ENCODE measurements at places on chromosomes 3 and 15.

DNA sequence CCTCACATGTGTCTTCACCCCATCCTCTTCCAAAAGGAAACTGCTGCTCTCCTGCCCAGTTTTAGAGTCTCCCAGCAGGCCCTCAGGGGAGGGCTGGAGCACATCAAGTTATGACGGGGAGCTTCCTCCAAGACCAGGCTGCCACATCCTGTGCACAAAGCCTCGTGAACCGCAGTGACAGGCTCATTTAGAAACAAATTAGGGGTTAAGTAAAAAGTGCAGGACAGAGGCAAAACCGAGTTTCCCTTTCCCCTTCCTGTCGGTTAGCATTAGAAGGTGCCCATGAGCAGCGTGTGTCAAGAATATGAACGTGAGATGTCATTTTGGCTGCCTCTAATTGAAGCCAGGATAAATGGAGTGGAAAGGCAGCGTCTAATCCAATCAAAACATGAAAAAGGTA lies 199.7 kb downstream of the ARRDC4 start:
- no peak for DNase-seq

GRCh38 chr3:25683882-25684281 lies 19.2 kb upstream of the TOP2B start:
- no peak for DNase-seq

GRCh38 chr3:108474581-108474980 lies 35.8 kb downstream of the MYH15 start:
- peak; percentile 7 for DNase-seq

- no peak for DNase-seq
Observed at GRCh38 chr15:65298731-65299130, 2.9 kb downstream of the RNU5A-1 start.

DNA sequence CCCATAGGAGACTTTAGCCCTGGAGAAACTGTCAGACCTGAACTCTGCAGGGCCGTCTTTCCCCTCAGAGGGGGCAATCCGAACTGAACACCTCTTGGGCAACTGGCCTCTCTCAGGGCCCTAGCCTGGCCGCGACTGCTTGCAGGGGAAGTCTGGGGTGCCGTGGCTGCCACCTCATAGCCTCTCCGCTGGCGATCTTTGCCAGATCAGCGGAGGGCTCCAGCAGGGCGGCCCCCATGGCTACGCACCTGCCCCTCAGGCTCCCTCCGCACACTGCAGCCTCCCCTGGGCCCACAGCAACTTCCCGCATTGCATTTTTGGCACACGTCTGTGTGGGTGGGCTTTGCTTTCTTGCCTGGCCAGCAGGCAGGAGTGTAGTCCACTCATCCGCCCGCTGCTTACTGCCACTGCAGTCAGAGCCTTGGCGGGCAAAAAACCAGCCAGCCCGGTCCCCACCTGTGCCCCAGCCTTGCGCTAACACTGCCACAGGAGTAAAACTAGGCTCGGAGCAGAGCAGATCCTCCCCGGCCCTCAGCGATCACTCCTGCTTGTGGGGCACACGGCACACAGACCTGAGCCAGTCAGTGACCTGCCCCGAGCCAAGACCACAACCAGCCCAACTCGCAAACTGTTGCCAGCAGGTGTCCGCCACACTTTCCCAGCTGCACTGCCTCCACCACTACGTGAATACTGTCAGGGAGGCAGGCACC lies 266.8 kb upstream of the CBLB start:
- no peak for DNase-seq

DNA sequence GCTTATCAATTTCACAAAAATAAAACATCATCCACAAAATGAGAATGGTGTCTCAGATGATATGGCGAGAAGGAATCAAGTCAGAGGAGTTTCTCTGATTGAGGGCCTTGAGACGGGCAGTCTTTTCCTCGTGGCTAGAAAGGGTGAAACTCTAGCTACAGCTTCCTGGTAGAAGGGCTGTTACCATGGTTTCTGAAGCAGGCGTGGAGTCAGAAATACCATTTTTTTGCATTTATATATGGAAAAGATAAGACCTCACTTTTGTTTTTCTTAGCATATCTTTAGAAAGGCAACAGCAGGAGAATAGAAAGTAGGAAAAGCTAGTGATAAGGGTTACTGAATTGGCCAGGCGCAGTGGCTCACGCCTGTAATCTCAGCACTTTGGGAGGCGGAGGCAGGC lies 17.3 kb upstream of the SAMD7 start:
- no peak for DNase-seq

DNA sequence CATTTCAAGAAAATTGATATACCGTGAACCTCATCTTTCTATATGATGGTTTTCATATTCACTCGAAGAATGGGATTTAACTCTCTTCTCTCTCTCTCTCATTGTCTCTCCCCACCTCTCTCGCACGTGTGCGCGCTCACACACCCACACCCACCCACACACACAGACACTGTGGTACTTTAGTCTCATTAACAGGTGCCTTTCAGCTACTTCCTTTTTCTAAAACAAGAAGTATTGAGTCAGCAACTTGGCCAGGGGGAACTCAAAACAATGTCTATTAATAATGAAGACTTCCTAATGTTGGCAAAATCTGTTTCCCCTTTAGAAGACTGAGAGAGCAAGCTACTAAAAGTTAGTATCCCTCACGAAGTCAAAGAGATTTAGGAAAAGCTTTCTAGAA lies 150.7 kb downstream of the TMCO5A start:
- no peak for DNase-seq

GRCh38 chr3:99176169-99176964 lies 274.9 kb upstream of the DCBLD2 start:
- peak; percentile 10 for DNase-seq

DNA sequence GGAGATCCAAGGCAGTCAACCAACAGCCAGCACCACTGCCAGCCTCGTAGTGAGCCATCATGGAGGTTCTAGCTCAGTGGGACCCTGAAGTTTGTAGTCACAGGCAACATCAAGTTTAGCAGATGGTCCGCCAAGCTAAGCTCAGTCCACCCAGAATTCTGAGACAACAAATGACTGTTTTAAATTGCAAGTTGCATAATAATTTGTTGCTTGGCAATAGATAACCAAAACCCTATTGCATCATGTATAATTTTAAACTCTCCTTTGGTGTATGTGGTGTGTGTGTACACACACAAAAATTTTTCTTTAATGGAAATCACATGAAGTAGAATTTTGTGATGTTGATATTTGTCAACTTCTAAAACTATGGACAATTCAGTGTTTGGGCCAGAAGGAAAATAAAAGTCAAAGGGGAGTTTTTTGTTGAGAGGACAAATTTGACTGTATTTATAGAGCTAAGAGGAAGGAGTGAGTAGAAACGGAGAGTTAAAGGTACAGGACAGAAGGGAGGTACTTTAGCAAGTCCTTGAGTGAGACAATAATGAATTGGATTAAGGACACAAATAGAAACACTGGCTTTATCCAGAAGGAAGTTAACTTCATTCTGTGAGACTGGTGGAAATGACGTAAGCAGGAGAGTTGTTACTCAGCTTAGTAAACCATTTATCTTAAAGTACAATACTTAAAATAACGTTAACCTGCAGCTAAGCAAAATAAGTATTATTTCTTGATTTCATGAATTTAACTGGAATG lies 83.6 kb downstream of the NCEH1 start:
- peak; percentile 89 for DNase-seq

GRCh38 chr3:130085881-130086280 lies 4.2 kb downstream of the ALG1L2 start:
- DNase-seq = no peak

DNA sequence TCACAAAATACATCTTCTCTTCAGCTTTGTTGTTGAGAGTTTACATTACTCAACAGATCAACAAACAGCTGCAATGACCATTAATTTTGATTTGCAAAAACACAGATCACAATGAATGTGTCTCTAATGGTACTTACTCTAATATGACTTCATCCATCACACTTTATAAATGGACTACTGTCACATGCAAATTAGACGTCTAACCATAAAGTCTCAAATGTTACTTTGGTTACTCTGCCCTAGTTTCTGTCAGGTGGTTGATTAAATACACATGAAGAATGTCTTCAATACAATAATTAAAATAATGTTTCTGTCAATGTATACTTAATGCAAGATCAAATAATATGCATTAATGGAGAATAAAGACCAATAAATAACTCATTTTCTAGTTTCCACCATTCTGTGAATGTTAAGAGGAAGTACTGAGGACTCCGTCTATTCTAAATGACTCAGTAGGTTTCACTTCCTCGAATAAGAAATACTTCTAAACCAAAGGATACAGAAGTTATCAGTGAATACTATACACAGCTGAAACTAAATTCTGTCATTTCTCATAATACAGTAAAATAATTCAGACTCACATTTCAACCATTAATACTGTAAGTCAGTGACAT lies 145.8 kb downstream of the CBLB start:
- no peak for DNase-seq

DNA sequence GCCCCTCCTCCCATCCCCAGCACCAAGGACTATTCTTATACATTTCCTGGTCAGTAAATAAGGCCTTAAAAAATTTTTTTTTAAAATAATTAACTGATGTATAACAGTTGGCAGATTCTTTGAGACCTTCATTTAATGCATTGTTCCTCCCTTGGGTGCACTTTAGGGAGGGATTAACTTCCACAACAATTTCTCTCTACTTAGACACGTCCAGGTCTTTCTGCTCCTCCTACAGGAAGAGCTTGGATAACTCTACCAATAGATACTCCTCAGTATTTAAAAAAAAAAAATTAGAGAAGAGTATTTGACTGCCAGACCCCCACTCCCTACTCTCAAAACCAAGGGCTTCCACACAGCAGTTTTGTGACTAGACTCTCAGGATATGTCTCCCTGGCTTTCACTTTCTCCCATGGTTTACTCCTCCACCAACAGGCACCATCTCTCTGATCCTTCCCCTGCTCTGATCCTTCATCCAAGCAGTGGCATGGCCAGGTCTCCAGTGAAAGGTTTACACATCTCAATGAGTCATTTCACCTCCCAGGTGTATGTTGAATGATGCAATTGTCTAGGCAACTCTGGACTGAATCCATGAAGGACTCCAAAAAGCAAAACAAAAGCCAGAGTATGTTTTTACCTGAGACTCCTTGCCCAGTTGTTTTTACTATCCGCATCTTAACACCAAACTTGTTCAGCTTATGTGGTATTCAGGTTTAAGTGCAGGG lies 7.4 kb downstream of the ZIC4 start:
- no peak for DNase-seq

DNA sequence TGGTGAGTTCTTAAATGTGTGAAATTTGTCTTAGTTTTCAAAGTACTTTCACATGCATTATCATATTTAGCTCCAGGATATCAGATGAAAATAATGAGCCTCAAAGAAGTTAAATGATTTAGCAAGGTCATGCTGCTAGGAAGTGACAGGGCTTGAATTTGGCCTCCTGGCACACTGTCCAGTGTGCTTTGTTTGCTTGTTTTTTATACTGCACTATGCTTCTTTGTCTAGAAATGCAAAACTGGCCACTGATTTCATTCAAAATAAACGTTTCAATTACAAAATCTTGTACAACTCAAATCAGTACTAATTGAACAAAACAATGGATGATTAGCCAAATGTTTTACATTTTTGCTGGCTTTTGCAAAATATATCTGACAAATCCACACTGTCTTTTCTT lies 583.3 kb upstream of the CBLB start:
- peak; percentile 77 for DNase-seq

GRCh38 chr15:24678485-24678884 lies 2.9 kb downstream of the NPAP1 start:
- no peak for DNase-seq

- DNase-seq = peak; percentile 10
Observed at GRCh38 chr3:36843065-36844051, 79.0 kb upstream of the DCLK3 start.

- DNase-seq = no peak
Observed at GRCh38 chr15:72421484-72421883, 23.4 kb downstream of the TMEM202 start.

DNA sequence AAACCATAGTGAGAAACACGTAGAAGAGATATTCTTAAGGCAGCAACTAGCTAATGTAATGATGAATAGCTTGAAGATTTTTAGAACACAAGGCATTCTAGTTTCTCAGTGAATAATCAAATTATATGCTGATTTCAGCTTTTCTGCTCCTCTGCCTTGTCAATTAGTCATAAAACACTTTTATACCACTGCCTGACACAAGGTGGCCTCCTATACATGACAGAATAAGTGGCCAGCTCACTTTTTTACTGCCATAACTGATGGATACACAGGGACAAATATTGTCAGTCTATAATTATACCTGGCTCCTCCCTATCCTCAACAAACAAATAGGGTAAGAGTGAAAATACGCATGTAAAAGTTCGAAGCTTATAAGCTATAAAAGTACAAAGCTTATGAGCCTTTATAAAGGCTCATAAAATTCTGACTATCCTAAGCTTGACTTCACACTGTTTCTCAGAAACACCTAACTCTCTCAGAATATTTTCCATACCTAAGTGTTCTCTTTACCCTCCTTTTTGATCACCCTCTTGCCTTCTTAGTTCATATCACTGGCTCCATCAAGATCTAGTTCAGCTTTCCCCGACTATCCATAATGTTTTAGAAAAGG lies 81.6 kb downstream of the HERC1 start:
- DNase-seq = peak; percentile 54

- no peak for DNase-seq
Observed at GRCh38 chr3:36965440-36965839, 20.6 kb upstream of the TRANK1 start.

DNA sequence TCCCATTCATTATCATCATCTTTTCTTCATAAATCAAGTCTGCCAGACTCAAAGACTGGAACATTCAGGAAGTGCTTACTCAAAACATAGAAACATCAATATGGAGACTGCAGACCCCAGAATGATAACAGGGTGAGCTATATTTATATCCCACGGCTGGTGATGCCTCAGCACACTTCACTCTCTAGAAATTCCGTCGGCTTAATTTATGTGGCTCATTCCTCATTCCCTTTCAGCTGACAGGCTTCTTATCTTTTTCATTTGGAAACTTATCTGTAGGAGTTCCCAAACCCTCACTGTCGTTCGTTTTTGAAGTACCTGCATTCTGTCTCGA lies 45.5 kb downstream of the RFTN1 start:
- no peak for DNase-seq

DNA sequence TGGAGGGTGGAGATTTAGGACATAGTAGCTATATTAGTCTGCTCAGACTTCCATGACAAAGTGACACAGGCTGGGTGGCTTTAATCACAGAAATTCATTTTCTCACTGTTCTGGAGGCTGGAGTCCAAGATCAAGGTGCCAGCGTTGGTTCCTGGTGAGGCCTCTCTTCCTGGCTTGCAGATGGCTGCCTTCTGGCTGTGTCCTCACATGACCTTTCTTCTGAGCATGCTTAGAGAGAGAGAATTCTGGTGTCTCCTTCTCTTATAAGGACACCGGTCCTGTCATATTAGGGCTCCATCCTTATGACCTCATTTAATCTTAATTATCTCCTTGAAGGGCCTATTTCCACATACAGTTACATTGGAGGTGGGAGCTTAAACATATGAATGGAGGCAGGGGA lies 14.9 kb upstream of the SHC4 start:
- DNase-seq = no peak

DNA sequence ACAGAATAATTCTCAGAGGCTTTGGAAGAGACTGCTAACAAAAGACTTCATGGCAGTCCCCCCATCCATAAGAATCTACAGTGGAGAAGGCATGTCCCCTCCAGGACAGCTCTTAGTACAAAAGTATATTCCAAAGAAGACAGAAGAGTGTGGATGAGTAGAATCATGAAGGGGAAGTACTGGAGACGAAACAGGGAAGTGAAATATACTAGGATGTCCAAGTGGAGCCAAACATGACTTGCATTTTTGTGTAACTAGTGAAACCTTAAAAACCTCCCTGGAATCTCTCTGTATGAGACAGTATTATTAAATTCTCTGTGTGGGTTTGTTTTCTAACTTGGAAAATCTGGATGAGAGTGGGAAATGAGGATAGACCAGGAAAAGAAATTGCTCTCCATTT lies 312.4 kb downstream of the RSL24D1 start:
- DNase-seq = no peak

GRCh38 chr3:136787349-136787748 lies 31.6 kb upstream of the SLC35G2 start:
- DNase-seq = peak; percentile 50
